ENCODE measurements at places on chromosomes 11 and 22.

DNA sequence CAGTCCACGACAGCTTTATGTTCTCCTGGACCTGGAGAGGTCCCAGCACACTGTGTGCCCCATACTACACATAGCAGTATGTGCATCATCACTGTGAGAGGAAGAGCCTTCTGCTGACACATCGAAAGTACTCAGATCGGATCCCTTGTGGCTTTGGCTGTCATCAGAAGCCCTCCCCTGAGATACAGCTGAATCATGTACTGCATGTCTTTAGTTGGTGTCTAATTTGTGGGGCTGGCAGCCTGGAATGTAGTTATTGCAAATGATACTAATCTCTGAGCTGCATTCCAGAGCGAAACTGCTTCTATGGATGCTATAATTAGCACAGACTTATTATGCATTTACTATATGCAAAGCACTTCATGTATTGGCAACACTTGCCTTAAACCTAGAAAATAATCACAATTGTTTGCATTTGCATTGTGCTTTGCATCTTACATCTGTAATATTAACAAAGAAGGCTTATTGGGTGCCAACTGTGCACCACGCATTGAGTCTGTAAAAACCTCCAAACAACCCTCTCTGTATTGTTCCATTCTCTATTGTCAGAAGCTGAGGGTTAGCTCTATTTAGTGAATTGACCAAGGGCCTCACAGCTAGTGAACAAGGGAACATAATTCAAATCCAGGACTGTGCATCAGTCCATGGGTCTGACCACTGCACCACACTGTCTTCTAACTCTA lies 89.2 kb upstream of the CRTAM start:
- peak; percentile 55 for DNase-seq

DNA sequence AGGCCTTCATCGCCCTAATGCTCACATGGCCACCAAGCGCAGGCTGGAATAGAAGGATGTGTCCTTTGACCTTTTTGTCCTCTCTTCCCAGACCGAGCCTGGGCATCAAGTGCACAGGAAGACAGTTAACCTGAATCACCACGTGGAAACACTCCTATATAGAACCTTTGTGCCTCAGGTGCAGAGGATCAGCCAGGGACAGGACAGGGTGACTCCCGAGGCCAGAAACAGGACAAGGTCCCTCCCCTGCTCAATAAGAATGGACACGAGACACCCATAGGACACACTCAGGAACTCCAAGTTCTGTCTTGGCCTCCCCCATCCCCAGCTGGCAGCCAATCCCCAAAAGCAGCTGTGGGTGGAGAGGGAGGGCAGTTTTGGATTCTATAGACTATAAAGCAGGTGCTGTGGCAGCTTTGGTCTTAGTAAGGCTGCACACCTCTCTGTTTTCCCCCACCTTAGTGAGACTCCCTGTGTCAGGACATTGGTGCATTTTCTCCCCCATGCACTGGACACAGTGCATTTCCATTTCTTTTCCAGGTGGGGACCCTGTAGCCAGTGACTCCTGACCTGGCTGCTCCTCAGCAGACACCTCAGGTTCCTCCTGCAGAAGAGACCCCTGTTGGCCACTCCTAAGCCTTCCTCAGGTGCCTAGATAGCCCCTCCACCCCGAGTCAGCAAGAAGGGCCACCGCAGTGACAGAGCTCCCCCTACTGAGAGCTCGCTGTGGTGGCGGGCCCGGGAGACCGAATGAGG lies 43.6 kb upstream of the POU2AF1 start:
- peak; percentile 37 for DNase-seq

DNA sequence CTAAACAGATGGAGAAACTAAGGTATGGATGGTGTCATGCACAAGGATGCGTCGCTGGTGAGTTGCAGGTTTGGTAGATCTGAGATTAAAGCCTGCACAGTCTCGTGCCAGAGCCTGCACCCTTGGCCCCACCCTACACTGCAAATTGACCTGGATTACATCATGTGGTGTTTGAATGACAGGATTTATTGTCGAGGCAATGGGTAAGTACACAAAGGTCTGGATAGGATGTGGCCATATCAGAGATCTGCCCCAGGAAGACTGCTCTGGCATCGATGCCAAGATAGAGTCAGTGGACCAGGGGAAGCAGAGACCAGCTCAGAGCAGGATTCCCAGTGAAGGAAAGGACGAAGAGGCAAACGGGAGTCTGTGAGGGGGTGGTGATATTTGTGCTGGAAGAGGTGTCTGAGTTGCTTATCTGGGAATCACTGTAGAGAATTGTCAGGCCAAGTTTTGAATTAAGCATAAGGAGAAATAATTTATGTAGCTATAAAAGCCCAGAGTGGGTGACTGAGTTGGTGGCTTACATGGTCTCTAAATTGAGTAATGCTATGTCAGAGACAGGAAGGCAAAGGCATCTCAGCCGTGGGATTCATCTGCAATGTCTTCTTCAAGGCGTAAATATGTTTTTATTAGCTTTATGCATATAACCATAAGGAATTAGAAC lies 499.6 kb upstream of the B3GAT1 start:
- no peak for DNase-seq

- DNase-seq, result no peak
Measured at GRCh38 chr11:119446871-119447663, 24.1 kb upstream of the THY1 start.

DNA sequence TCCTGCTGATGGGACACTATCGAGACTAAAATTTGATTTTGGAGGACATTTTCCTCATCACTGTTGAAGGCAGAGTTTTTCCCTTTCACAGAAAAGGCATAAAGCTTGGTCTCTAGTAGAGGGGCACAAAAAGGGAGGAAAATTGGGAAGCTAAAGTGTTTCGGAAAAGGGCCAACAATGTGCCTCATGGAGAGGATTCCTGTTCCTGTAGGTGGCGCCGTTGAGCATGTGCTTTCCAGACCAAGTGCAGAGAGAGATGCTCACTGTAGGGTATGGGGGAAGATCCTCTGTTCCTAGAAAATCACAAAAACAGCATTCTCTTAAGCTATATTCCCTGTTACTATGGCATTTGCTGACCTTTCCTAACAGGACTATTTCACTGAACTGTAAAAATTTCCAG lies 18.4 kb upstream of the OR4C5 start:
- no peak for DNase-seq

DNA sequence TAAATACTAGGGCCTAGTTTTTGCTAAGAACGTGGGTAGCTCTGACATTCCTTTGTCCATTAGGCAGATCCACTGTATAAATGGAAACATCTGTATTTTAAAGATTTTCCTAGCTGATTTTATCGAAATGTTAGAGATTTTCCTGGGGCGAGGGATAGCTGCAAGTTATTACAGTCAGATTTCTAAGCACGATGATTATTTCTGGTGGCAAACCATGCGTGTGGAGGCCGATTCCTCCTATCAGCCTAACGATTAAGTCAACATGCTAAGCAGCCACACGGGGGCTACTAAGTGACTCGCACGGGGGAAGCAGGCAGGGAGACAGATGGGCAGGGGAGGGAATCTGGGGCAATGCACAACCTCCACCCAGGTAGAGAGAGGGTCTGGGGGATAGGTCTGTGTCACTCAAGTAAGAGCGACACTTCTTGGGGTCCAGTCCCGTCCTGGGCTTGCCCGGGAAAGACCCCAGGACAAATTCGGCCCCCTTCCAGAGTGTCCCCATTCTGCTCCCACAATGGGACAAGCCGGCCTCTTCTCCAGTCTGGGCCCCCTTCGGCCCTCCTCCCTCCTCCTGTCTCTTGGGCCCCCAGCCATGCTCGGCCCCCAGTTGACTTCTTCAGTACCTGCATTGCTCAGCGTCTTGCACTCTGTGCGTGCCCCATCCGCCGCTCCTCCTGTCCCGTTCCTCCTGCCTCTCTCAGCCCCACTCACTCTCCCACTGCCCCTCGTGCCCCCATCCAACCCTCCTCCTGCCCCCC lies 571 bp downstream of the C11orf24 start:
- DNase-seq, result peak; percentile 53

- peak; percentile 75 for DNase-seq
Measured at GRCh38 chr11:6258571-6259081, 1.0 kb upstream of the CCKBR start.

DNA sequence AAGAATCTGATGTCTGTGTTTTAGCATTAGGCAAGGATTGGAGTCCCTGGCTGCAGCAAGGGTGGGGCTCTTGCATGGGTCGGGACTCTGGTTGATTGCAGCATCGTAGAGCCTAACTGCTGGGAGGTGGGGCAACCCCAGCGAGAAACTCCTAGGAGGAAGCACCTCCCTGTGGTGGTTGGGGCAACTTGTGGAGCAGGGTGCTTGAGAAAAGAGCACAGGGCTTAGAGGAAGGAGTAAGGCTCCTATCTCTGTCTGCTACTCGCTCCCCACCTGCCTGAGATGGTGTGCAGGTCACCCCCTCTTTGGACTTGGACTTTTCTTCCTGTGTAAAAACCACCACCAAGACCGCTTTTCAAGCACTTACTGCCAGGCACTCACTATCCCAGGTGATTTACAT lies 15.6 kb downstream of the SREBF2 start:
- no peak for DNase-seq

DNA sequence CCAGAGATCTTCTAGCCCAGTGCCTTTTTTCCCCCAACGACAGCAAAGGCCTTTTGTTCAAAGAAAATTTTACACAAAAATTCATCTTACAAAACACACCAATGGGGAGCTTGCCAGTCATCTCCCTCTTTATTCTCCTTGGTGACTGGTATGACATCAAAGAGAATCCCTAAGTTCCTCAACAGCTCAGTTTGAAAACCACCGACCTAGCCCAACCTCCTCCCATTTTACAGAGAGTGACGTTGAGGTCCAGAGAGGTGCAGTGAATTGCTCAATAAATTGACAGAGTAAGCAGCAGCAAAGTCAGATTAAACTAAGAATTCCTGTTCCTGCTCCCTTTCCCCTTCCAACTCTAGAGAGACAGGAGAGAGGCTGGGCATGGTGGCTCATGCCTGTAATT lies 7.8 kb downstream of the SLC43A3 start:
- DNase-seq, result no peak

GRCh38 chr11:63505857-63506528 lies at the start of gene LGALS12:
Gene LGALS12, plus strand, starts transcription at chr11:63506084. Its CDS starts 375 bp downstream, at chr11:63506459.
- no peak for DNase-seq

DNA sequence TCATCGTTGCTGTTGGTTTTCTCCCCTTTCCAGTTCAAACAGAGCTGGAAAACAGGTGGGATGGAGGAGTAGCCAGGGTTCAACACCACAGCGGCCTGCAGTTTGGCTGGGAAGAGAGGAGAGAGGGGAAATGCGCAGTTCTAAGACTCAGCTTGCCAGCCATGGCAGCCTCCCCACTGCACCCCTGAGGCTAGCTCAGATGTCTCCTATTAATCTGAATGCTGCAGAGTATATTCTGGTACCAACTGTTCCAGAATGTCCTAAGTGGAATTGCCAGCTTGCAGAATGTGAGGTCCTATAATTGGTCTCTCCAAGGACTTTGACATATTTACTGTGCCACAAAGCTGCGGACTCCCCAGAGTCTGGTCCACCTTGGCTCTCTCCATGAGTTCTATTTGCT lies 32.0 kb downstream of the NEFH start:
- no peak for DNase-seq

DNA sequence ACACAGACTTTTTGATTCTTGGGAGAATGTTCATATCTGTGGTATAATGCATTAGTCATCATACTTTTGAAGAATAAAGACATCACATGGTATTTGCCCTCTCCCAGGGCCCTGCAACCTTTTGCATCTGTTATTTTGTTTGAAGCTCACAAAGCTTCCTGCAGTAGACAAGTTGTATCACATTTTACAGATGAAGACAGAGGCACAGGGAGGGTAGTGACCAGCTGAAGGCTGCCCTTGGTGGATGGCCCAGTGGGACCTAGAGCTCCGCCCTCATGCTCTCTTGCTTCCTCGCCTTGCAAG lies 66.4 kb downstream of the UBASH3B start:
- DNase-seq, result no peak

DNA sequence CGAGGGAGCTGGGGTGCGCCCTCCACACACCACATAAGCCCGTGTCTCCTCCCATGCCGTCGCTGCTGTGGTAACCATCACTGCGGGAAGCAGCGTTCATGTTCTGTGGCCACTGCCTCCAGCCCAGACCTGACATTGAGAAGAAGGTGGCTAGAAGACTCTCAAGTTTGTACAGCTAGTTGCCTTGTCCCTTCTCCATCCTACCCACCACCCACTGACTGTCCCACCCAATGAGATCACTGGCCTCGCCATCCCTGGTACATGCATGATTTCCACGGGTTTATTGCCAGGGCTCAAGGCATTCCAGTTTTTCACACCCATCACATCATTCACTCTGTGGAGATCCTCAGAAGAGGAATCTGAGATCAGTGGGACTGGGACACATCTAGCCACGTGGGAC lies 33.0 kb downstream of the AHNAK start:
- DNase-seq, result no peak

GRCh38 chr11:128563942-128564641 lies 23.3 kb downstream of the ETS1 start:
- no peak for DNase-seq

- DNase-seq, result no peak
Measured at GRCh38 chr11:103497268-103497667, 388.0 kb downstream of the DYNC2H1 start.

DNA sequence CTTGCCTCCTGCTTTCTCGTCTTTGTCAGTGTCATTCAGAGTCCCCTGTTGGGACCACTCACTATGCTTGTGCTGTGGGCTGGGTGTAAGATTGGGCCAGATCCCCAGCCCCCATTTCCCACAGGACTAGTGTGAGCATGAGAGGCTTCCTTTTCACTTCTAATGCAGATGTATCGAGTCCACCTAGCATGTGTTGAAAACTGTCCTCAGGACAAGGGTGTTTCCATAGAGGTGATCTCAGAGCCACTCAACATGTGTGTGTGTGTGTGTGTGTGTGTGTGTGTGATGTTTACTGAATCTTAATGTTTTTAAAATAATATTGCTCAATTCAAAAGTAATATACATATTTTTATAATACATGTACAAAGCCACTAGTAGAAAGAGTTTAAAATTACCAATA lies 11.4 kb upstream of the CD44 start:
- no peak for DNase-seq

DNA sequence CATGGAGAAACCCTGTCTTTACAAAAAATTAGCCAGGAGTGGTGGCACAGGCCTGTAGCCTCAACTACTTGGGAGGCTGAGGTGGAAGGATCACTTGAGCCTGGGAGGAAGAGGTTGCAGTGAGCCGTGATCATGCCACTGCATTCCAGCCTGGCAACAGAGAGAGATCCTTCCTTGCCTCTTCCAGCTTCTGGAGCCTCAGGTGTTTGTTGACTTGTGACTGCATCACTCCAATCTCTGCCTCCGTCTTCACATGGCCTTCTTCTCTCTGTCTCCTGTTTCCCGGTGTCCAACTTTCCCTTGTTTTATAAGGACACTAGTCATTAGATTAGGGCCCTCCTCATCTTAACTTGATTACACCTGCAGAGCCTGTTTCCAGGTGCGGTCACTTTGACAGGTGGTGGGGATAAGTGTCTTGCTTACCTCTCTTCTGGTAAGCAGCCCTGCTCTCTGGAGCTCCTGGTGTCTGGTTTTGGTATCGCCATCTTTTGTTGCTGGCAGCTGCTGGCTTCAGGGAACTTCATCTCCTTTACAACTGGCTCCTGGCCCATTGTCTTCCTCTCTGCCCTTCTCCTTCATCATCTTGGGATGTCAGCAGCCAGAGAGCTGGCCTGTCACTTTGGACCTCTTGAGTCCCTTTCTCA lies 8.2 kb upstream of the USP2 start:
- no peak for DNase-seq
